ENCODE measurements at places on chromosomes 2 and 18. TPM values are rescaled to one million over a fixed set of nuclear protein-coding genes. Genes with fewer than 3 reads are reported as not detected.

DNA sequence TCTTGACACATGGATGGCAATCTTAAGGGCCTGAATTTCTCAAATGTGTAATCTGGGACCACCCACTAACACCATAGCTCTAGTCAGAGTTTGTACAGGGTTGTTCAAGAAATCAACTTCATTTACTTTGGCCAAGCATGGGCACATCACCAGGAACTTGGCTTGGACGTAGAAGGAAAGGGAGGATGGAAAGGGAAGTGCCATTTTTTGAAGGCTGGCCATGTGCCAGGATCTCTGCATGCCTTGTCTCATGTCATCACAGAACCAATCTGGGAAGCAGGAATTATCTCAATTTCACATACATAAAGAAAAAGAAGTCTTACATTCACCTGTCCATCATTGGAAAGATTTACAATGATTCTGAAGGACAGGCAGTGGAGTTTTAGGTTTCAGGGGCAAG lies 128.1 kb downstream of the ANTXR1 start:
- no peaks in the 10 kb centered on the region for H3K36me3 ChIP-seq
- DNase-seq, result no peak
- H3K27me3 ChIP-seq, result peaks cover 2% of the 10 kb centered on the region
- H3K4me1 ChIP-seq, result no peaks in the 10 kb centered on the region
- H3K4me3 ChIP-seq, result no peak overlapping the region

The NT5DC4 gene
- total RNA-seq, result not detected

The MROH2A gene
- not detected for total RNA-seq

GRCh38 chr2:109614715-109615636 lies 812 bp downstream of the SOWAHC start:
- H3K36me3 ChIP-seq, result no peaks in the 10 kb centered on the region
- H3K4me3 ChIP-seq, result no peak overlapping the region
- no peak for DNase-seq
- H3K27ac ChIP-seq, result no peak overlapping the region
- peaks cover 24% of the 10 kb centered on the region for H3K4me1 ChIP-seq
- peaks cover 23% of the 10 kb centered on the region for H3K27me3 ChIP-seq

GRCh38 chr2:13091861-13092378 lies 375.2 kb downstream of the TRIB2 start:
- H3K4me1 ChIP-seq, result no peaks in the 10 kb centered on the region
- no peak overlapping the region for H3K27ac ChIP-seq
- peaks cover 3% of the 10 kb centered on the region for H3K27me3 ChIP-seq
- H3K4me3 ChIP-seq, result no peak overlapping the region
- H3K36me3 ChIP-seq, result no peaks in the 10 kb centered on the region
- no peak for DNase-seq
